Caki2 (cell line): ENCODE measurements at places on chromosomes 16 and 17. TPM values are rescaled to one million over a fixed set of nuclear protein-coding genes. Genes with fewer than 3 reads are reported as not detected.
A peak's percentile ranks its signal among the peaks of the same experiment; 100 is the strongest.

The ERBB2 gene
- 46.1 and 51.1 TPM in 2 replicates for total RNA-seq

DNA sequence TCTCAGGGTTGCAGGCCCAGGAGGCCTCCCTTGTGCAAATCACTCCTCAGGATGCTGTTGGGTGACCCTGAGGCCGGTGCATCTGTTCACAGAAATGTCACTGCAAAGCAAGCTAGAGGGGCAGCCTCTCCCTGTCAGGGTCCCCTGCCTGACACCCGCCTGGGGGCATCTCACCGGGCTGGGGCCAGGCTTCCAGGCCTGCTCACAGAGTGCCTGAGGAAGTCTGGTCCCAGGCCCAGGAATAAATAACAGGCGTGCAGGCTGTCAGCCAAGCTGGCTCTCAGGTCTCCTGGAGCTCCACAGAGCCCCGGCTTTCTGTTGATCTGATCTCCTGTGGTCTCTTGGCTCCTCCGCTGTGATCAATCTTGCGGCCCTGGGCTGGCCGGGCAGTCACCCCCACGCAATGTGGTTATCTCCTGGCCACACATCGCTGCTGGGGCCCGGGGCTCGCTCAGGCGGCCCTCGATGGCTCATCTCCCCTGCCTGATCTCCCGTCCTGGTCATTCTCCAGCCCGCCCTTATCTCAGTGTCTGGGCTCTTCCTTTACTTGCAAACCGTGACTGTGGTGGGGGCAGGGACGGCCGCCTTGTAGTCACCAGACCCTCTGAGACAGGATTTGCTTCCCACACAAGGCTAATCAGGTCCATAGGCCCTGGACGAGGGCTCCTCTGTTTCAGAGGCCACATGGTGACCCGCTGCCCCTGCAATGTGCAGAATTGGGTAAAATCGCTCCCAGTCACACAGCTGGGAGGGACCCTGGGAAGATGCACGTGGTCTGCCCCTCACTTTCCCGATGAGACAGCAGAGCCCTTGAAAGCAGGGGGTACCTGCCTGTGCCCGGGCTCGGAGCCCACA, 231.2 kb upstream of the GSE1 start:
- no peak for DNase-seq

DNA sequence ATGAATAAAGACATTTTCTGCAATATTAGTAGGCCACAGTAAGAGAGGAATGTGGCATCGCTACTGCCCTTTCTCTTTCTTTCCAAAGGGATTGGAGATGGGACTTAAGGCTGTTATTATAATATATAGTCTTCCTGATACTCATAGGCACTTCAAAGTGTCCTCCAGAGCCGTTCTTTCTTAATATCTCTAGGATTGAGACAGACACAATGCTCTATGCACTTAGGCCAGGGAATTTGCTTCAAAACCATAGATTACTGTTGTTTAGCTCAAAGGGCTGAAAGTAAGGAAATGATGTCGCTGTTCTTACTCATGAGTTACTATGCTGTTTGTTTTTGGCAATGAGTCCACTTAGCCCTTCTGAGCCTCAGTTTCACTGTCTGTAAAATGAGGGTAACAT, 590.5 kb downstream of the CDH11 start:
- DNase-seq: no peak

GRCh38 chr17:30095507-30096244, 20.9 kb upstream of the NSRP1 start:
- DNase-seq: peak; percentile 80

The FASN gene
- 58.4 and 64.6 TPM in 2 replicates for total RNA-seq

The RABEP1 gene
- 15.8 and 16.4 TPM in 2 replicates for total RNA-seq
